H54 (cell line): ENCODE measurements at places on chromosomes 3 and 15.

DNA sequence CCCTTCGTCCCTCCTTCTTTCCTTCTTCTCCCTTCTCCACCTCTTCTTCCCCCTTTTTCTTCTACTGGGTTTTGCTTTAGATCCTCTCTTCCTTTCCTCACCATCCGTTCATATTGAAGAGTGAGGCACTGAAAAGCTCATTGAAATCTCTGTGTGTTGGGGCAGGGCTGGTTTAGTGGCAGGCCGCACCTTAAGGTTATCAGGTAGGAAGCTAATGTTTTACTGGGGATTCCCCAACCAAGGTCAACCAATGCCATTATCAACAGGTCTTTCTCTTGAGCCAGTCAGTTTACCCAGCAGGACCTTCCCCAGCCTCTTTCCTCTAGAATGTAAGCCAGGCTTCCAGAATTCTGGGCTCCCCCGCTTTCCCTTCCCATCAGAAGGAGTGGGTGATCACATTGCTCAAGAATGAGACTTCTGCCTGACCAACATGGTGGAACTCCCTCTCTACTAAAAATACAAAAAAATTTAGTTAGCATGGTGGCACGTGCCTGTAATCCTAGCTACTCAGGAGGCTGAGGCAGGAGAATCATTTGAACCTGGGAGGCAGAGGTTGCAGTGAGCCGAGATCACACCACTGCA, 11.5 kb upstream of the VPS8 start:
- no peak for DNase-seq

DNA sequence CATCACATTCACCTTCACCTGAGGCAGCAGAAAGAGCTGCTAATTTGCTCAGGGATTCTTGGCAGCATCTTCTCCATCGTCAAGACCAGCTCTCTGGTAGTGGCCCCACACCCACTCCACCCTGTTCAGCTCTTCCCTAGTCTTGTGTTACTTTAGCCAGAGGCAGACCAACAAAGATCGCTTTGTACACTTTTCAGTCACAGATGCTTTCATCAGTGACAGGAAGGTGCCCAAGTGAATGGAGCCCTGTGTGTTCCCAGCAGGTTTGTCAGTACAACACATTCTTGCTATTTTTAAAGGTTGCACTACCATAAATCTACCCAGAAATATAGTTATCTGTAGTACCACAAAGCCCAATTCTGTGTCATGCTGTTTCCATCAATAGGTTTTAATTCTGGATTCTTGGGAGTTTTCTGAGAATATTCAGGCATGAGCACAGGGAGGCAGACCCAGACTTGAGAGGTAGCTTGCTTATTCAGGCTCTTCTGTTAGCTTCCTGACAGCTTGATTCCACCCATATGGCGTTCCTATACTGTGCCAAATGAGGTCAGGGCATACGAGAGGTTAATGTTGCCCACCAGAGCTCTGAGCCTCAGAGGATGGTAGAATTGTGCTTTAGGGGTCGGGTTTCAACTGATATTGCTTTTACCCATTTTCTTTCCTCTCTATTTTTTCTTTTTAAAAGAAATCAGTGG, 109.8 kb upstream of the MANF start:
- no peak for DNase-seq

DNA sequence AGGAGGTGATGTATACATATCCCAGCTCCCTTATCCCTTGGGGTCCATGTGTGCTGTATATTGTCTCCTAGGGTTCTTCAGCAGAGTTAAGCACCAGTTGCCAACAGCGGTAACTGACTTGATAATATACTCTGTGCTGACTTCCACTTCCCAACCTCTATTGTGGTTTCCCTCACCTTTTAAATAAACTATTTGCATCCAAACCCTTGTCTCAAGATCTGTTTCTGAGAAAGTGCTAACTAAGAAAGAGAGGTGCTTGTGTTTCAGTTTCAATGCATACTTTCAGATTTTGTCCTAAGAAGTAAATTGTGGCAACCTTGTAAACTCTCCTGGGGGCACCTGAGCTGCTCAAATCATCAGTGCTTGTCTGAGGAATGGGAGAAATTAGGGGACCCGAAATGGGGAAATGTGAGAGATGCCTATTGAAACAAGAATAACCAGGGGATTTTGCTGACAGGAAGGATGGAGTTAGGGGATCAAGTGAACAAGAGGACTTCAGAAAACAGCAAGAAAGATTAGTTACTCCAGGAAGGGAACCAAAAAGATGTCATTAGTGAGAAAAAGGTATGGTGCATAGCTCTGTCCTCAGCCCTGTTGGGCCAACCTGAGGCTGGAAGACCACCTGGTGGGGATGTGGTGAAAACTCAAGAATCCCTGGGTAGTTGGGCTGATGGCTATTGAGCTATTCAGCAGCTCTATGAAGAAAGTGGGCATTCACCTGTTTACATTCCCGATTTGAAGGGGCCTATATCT, 50.9 kb upstream of the MRPL3 start:
- no peak for DNase-seq

DNA sequence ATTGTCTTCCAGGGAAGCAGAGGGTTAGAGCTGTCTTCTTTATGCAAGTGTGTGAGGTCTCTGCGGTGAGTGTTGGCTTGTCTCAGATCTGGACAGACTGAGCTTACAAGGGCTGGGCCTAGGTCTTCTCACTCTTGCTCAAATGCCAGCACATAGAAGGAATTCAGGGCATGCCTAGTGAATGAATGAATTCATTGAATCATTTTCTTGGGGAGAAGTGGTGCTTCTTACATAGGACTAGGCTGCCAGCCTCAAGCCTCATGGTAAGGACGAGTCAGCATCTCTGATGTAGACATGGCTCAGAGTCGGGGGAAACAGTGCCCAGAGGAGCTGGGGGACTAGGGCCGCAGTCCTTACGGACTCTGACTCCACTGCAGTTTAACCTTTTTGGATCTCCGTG, 17.2 kb downstream of the MKRN2 start:
- DNase-seq = no peak

- DNase-seq = no peak
Observed at GRCh38 chr15:28933710-28934445, 48.1 kb downstream of the APBA2 start.

GRCh38 chr15:91412138-91412928, 312.3 kb downstream of the SV2B start:
- no peak for DNase-seq
